NCI-H1417 (cell line): ENCODE measurements at places on chromosomes 7 and 10.
A peak's percentile ranks its signal among the peaks of the same experiment; 100 is the strongest.

DNA sequence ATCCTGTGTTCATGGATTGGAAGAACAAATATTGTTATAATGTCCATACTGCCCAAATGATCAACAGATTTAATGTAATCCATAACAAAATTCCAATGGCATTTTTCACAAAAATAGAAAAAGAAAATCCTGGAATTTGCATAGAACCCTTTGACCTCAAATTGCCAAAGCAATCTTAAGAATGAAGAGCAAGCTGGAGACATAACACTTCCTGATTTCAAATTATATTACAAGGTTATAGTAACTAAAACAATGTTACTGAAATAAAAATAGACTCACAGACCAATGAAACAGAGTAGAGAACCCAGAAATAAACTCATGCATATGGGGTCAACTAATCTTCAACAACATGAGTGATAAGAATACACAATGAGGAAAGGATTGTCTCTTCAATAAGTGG, 302.5 kb downstream of the PHTF2 start:
- DNase-seq, result no peak

GRCh38 chr7:75650062-75650461, 88.7 kb downstream of the HIP1 start:
- no peak for DNase-seq

DNA sequence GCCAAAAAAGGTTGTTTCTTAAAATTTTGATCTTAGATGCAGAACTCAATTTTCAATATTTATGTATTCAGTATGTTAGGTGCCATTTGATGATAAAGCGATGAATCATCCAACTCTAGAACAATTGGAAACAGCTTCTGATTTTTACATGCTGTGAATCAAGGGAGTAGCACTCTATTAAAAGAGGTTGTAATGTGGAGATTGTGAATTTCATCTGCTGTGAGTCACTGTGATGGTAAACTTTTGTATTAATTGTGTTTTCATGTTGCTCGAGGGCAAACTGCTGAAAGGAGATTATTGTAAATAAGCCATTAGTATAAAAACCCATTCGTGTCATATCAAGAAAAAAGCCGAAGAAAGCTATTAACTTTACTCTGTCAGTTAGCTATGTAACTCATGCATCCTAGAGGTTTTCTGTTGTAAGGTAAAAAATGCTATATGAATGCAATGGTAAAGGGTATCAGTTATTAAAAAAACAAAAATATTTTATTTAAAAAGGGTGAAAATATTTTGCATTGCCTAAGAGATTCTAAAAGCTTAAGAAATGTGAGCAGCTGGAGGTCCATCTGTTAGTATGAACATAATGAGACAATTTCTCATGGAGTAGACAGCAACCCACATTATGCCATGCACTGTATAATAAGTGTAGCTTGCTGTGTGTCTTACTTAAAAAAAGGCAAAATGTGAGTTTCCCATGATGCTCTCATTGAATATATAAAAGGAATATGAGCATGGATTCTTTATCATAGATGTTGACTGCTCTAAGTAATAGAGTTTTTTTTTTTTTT, 511.0 kb upstream of the PCDH15 start:
- DNase-seq, result peak; percentile 2

GRCh38 chr7:39614299-39614698, 9.1 kb upstream of the RALA start:
- DNase-seq, result no peak

DNA sequence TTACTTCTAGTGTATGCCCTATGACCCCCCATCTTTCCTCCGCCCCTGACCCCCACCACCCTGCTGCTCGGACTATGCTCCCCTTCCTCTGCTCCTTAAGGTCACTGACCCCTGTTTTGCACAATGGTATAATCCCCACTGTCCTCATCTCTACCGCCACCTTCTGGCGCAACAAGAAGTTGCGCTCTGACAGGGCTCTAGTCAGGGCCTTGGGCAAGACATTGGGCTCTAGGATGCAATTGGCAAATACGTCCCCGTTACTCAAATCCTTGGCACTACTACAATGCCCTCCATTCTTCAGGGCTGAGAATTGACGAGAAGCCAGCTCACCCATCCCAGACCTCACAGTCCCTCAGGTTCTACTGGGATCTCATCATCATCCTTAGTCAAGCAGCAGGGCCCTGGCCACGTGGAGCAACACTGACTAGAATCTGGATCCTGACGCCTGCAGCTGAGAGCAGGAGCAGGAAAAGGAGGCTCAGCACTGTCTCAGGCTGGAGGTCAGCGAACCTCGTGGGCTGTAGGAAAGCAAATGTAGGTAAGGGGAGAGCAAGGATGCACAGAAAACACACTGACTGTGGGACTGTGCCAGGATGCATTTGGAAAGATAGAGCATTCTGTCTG, 10.6 kb downstream of the LRIT2 start:
- peak; percentile 5 for DNase-seq

DNA sequence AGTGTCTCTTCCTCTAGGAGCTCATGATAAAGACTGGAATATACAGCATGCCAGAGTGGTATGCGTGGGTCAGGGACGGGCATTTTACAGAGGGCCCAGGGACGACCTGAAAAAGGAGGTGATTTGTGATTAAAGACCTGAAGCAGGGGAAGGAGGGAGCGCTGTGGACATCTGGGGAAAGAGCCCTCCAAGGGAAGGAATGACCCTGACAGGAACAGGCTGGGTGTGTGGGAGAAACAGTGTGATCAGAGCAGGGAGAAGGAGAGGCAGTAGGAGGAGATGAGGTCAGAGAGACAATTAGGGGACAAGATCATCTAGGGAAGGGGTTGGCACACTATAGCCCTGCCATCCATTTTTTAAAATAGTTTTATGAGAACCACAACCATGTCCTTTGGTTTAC, 3.4 kb upstream of the RASSF4 start:
- no peak for DNase-seq

GRCh38 chr7:127047521-127047920, 205.2 kb downstream of the GRM8 start:
- no peak for DNase-seq

GRCh38 chr7:144628176-144628575, 207.7 kb downstream of the TPK1 start:
- no peak for DNase-seq

DNA sequence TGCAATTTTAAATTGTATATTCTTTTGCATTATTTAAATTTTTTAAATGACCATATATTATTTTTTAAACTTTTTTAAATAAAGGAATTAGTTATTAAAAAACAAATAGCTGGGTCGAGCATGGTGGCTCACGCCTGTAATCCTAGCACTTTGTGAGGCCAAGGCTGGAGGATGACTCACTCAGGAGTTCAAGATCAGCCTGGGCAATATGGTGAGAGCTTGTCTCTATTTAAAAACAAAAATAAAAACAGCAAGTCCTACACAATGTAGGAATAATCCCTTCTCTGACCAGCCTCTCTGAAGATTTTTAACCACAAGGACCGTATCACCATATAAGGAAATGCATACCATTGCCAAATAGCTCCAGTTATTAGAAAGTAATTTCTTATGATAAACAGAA, 19.6 kb downstream of the NOC3L start:
- DNase-seq, result no peak

DNA sequence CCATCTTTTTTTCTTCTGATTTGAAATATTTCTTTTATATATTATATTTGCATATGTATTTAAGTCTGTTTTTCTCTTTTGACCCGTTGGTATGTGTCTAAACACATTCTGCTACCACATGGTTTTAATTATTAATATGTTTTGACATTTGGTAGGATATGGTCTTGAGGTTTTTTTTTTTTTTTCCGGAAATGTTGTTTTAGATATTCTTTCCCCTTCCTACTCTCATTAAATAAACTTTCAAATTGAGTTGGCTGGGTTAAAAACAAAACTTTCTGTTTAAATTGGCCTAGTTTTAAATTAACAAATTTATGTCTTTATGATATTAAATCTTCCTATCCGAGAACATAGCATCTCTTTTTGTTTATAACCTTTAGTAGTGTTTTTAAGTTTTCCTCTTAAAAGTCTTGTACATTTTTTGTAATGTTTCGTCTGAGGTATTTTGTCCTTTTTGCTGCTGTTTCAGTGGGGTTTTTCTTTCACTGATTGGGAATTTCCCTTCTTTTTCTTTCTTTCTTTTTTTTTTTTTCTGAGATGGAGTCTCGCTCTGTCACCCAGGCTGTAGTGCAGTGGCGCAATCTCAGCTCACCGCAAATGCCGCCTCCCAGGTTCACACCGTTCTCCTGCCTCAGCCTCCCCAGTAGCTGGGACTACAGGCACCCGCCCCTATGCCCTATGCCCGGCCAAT, 25.4 kb downstream of the STAM start:
- DNase-seq, result no peak
